ENCODE measurements at places on chromosomes 4 and X.

- no peak for DNase-seq
These were observed 66.8 kb downstream of the TSC22D3 start for GRCh38 chrX:107708762-107709161.

DNA sequence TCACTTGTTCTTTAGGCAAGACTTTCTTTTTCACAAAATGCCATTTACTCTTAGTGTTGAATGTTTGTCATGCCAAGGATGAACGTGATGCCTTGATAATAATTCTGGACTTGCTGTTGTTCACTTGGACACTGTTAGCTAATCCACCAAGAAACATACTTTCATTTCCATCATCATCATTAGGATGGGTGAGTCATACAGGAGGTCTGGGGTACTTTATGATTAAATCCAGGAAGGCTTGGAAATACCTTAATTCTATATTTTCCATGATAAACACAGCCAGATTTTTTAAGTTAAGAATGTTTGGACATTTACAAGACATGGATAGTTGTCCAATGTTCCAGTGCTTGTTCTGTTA is 260.7 kb upstream of the GIMD1 start:
- no peak for DNase-seq

DNA sequence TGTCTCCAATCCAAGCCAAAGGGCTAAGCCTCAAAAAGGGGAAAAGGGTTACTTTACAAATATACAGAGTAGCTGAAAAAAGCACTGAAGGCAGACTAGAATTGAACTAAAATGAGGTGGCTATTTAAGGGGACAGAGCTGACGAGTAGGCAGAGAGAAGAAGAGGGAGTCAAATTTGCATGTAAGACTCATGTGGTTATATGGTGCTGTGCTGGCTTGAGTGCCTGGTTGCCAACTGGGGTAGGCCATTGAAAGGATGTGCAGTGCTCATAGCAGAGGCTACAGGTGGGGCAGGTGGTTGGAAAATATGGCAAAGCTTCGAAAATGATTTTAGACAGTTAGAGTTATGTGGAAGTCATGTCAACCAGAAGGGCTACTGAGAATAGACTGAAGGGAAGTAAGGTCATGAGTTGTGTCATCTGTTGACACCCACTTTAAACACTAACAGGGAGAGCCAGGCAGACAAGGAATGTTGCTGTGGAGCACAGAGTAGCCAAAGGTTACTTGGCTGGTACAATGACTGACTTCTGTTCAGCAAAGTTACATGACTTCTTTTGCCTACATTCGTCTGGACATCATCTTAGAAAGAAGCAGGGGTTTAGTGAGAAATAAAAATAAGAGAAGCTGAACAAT is 1210.4 kb downstream of the ADGRL3 start:
- DNase-seq, result no peak

DNA sequence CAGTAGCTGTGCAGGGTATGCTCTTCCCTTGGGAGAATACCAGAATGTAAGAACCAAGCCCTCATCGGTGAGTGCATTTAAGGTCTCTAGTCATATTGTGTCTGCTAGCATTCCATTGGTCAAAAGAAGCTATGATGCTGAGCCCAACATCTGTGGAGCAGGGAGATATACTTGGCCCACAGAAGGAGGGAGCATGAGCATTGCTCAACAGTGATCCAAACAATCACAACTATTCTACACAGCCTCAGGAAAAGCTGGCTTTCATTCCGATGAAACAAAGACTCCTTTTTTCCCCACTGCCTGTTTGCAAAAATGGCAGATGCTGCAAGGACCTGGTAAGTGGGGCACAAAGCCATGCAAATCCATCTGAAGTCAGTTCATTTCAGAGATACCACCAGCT is 80.6 kb upstream of the DHX15 start:
- no peak for DNase-seq
